HS-27A (cell line): ENCODE measurements at places on chromosomes 13 and 19.

- no peak for DNase-seq
Observed at GRCh38 chr13:34913040-34913439, 29.0 kb upstream of the NBEA start.

DNA sequence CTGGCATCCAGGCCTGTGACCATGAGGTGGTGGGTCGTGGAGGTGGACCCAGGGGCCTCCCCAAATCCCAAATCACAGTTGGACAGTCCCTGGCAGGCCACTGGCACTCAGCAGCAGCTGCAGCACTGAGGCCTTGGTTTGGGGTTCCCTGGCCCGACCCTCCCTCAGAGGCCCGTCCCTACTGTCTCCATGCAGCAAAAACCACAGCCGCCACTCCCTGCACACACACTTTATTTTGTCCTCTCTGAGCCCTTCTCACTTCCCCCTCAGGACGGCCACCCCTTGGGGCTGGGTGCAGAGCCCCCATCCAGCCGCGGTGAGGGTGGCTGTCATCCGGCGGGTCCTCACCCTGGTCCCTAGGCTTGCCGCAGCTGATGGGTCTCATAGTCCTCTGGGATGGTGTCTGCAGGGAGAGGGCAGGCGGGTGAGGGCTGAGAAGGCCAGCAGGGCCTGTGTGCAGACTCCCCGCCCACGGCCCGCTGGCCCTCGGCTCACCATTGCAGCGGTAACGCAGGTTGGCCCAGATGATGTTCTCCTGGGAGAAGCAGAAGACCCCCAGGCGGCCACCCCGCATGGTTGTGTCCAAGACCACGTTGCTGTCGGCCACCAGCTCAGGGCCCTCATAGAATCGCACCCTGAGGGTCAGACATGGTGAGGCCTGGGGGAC is 8.4 kb downstream of the COMP start:
- DNase-seq = no peak

DNA sequence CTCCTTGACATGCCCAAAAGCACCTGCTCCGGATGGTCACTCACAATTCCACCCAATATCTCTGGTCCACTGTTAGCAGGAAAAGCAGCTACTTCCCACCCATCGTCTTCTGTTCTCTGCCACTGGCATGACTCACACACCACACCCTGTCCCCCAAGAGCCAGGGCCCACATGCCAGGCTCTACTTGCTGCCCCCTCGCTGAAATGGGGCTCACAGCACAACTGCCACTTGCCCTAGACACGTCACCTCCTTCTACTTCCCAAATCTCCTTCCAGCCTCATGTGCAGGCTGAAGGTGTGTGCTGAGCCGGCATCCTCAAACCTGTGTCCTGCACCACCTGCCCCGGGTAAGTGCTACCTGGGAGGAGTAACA is 65.0 kb downstream of the TBC1D4 start:
- DNase-seq = no peak

- DNase-seq = no peak
Observed at GRCh38 chr19:4705413-4706131, 18.1 kb downstream of the DPP9 start.

GRCh38 chr13:107867701-107868661 is 347.4 kb downstream of the LIG4 start:
- no peak for DNase-seq

- no peak for DNase-seq
Observed at GRCh38 chr13:29310806-29311205, 284.7 kb downstream of the SLC7A1 start.

DNA sequence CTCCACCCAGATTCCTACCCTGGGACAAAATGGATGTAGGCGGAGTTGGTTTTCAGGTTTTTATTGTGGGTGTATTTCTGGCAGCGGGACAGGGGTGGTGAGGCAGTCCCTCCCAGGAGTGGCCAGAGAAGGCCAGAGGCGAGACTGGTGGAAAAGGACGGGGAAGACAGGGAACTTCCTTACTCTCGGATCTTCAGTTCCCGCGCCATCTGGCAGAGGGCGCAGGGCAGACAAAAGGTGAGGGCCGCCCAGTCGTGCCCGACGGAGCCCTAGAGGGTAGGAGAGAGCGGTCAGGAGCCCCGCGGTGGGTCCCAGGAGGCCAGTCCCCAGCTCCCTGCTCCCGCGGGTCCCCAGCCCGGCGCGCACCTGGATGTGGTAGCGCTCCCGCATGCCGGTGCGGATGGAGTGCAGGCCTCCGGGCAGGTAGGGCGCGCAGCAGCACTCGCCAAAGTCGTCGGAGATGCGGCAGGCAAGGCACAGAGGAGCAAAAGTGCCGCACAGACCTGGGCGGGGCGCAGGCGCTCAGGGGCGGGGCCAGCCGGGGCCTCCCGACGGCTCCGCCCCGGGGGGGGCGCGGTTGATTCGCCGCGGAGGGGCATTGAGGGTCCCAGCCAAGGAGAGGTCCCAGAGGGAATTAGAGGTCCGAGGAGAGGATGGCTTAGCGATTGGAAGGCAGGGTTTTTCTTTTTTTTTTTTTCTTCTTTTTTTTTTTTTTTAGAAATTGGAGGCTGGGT is 3.0 kb downstream of the CNFN start:
- DNase-seq = no peak

- DNase-seq = no peak
Observed at GRCh38 chr13:57813651-57814050, 182.1 kb downstream of the PCDH17 start.

DNA sequence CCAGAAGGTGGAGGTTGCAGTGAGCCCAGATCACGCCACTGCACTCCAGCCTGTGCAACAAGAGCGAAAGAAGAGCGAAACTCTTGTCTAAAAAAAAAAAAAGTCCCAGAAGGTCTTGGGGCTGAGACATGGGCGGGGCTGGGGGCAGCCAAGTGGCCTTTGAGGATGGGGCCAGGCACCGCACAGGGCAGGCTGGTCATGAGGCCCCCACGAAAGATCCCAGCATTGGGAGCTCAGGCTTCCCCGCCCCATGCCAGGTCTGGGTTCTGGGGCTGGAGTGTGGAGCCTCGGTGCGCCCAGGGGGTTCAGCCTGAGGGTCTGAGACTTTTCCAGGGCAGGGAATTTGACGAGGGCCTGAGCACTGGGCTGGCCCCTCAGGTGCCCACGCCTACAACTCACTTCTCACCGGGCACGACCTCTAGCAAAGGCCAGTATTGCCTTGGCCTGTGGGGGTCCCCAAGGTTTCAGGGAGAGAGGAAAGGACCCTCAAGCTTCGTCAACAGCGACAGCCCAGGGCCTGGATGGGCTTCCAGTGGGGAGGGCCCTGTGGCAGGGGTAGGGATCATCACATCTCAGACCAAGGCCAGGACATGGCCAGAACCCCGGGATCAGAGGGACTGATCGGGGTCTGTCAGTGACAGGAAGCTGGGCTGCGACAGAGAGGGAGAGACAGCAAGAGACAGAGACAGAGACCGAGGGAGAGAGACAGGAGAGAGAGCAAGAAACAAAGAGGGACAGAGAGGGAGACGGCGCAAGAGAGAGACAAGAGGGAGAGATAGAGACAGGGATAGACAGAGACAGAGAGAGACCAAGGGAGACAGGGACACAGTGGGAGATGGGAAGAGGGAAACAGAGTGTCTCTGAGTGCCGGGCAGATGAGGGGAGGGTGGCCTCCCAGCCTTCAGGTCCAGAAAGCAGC is 7.5 kb upstream of the MEX3D start:
- no peak for DNase-seq

DNA sequence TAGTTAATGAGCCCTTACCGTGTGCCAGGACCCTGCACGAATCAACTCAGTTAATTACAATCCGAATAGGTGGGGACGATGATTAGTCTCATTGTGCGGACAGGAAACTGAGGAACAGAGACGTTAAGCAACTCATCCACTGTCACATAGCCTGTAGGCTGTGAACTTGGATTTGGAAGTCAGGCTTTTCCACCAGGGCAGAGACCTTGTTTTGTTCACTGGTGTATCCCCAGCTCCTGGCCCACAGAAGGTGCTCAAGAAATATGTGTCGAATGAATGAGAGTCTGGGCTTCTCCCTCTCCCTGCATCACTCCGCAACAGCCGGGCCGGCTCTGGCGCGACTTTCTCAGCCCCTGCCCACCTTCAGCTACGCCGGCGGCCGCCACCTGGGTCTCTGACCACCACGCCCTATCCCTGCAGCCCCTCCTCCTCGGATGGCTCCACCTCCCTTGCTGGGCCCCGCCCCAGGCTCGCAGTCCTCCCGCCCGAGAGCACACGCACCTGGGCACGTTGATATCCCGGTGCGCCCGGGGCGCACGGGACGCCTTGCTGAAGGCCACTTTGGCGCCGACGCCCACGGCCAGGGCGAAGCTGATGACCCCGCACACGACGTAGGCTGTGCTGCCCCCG is 1.3 kb downstream of the SHISA7 start:
- DNase-seq = no peak

GRCh38 chr19:55173714-55174409 is 6.2 kb downstream of the SYT5 start:
- peak; percentile 85 for DNase-seq
